ENCODE measurements at places on chromosomes 2 and 18.

DNA sequence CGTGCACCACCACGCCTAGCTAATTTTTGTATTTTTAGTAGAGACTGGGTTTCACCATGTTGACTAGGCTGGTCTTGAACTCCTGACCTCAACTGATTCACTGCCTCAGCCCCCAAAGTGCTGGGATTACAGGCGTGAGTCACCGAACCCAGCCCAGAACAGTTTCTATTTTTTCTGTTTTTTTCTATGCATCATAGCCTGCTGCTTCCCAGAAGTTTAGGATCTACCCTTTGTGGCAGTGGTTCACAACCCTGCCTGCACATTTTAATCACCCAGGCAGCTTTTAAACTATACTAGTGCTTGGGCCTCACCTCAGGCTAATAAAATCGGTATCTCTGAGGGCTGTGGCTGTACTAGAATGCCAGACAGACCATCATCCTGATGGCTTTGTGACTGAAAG, 39.7 kb upstream of the SOCS6 start:
- DNase-seq, result no peak

GRCh38 chr18:22604986-22605421, 187.3 kb upstream of the CTAGE1 start:
- no peak for DNase-seq

DNA sequence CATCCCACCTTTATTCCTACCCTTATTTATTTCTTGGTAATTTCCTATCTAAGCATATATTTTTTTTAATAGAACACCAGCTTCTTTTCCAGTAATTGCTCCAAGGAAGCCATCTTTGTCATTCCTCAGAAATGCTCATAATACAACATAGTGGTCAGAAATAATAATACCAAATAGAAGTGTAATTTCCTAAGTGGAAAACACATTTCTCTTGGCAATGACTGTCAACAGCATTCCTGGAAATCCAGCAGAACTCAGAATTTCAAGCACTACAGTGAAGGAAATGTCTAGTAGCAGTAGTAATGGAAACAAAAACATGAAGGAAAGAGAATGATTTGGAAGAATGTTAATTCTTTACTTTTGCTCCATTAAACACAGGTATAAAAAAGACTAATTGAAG, 56.6 kb downstream of the GDF7 start:
- peak; percentile 32 for DNase-seq

DNA sequence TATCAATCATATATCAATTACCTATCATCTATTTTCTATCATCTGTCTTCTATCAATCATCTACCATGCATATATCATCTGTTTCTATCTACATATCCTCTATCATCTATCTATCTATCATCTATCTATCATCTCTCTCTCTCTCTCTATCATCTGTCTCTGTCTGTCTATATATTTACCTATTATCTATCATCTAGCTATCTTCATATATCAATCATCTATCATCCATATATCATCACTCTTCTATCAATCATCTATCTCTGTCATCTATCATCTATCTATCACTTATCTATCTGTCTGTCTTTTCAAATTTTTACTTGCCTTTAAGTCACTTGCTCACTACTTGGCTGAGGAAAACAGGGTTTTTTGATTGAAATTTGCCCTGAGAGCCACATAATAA, 592.3 kb downstream of the DCDC2C start:
- no peak for DNase-seq

DNA sequence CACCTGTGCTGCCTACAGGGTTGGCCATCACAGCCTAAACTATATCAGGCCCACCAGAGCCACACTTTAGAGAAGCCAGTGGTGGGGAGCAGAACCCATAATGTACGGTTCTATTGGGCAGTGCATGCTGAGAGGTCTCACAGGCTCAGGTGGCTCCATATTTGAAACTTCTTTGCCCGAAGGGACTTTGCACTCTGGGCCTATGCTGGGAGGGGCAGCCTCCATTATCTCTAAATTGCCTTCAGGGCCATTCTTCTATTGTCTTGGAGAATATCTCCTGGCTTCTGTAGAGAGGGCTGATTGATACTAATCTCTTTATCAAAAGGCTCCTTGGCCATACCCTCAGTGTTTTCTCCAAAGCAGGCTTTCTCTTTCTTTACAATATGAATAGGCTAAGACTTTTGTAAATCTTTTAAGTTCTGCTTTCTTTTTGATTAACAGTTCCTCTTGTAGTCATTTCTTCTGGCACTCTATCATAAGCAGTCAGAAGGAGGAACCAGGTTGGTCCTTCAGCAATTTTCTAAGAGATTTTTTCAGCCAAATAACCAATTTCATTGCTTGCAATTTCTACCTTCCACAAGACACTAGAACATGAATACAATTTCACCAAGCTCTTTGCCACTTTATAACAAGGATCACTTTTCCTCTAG, 44.5 kb downstream of the RPE start:
- DNase-seq, result no peak

DNA sequence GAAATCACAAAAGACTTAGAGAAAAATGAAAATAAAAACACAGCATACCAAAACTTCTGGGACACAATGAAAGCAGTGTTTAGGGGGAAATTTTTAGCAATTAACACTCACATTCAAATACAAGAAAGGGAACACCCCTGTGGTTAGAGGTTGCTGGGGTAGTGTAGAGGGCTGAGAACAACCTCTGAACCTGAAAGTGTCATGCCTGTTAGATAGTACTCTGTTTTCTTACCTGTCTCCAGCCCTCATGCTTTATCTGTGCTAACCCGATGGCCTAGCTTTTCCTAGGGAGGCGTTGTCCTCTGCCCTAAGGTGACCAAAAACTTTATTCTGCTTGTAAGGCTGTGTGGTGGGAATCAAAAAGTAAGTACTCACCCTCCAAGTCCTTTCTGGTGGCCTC, 122.6 kb upstream of the OTX1 start:
- DNase-seq, result no peak

DNA sequence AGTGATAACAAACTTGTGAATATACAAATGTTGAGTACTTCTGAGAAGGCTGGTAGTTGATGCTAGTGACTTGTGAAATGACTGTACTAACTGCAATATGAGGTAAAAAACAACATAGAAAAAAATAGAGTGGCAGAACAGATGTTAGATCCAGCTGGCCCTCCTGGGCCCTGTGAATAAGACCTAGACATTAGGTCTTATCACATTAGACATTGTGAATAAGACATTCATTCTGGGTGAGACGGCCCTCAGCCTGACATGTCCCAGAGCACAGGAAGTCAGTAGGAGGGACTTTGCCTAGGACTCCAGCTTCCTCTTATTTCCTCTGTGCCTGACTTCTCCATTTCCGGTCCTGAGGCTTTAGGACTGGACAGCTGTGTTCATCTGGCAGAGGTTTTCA, 22.9 kb downstream of the DOK1 start:
- peak; percentile 83 for DNase-seq

DNA sequence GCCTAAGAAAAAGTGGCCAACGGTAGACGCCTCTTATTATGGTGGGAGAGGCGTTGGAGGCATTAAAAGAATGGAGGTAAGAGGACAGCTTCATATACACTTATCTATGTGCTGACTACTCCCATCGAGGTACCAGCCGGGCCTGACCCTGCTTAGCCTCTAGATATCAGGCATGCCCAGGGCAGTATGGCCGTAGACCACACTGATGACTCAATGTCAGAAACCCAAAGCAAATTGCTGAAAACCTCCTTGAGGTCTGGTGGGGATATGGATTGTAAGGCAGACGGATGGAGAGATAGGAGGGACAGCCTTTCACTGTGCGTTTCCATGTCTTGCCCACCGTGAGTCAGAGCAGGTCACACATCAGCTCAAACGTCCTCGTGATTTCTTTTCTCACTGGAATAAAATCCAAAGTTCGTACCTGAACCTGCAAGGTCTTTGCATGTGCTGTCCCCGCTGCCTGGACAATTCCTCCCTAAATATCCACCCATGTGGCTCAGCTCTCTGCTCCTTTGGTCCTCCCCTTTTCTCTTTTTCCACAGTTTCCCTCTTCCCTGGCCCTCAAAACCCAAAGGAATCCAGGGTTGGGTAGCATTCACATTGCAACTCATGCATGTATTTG, 168.9 kb downstream of the ANTXR1 start:
- DNase-seq, result no peak

DNA sequence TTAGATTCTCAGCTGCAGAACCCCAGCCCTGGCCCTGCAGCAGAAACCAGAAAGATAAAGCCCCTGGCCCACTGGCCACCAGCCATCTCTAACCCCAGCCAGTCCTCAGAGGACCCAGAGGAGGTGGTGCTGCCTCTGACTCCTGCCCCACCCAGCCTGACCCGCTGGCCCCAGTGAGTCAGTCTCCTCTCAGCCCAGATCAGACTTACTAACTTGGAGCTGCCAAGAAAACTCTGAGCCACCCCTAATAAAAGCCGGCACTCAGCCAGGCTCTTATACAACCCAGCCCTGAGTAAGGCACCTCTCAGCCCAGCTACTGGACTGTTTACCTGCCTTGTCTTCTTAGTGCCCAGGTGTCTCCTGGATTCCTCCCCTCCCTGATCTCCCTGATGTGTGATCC, 2.0 kb downstream of the SLC14A2 start:
- peak; percentile 95 for DNase-seq

- DNase-seq, result peak; percentile 45
Observed at GRCh38 chr2:180980943-180981911, 822 bp downstream of the UBE2E3 start.

DNA sequence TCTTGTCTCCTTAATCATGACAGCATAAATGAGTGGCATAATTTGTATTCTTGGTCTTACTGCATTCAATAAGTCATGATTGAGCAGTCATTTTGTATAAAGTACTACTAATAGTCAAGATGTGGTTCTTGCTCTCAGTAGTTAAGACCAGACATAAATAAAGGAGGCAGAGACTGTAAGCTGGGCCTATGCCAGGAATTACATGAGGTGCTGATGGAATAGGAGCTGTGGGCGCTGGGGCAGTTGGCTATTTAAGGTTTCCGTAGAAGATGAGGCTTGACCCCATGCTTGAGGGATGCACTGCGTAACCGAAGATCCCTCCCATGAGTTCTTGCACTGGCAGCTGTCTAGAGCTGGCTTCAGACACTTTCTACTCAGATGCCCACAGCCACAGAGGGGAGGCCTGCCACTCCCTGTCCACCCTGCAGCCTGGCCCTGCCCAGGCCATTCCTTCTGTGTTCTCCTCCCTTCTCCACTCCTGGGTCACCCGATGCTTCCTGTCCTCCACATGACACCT, 150.9 kb upstream of the REV1 start:
- peak; percentile 45 for DNase-seq

Data from umbilical cord (tissue), 2 donors.